ENCODE measurements at places on chromosomes 4 and X. TPM values are rescaled to one million over a fixed set of nuclear protein-coding genes. Genes with fewer than 3 reads are reported as not detected.

DNA sequence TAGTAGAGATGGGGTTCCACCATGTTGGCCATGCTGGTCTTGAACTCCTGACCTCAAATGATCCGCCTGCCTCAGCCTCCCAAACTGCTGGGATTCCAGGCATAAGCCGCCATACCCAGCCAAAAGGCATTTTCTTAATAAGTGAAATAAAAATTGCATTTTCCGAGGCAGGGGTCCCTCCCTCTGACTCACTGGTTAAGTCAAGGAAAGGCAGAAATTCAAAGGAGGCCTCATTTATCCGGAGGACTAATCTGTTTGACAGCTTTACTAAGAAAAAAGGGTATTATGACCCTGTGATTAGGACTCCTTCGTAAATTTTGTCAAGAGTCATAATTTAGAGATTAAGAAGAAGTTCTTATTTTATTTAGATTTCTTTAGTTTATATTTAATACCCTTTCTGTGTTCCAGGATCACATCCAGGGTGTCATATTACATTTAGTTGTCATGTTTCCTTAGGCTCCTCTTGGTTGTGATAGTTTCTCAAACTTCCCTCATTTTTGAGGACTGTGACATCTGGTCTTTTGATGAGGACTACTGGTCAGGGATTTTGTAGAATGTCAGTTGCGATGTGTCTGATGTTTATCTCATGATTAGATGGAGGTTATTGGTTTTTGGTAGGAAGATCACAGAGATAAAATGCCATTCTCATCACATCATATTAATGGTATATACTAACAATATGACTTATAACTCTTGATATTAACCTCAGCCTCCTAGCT is 753.7 kb upstream of the AMOT start:
- DNase-seq = no peak

Gene PPP2R2C
- 0.72 TPM for total RNA-seq

DNA sequence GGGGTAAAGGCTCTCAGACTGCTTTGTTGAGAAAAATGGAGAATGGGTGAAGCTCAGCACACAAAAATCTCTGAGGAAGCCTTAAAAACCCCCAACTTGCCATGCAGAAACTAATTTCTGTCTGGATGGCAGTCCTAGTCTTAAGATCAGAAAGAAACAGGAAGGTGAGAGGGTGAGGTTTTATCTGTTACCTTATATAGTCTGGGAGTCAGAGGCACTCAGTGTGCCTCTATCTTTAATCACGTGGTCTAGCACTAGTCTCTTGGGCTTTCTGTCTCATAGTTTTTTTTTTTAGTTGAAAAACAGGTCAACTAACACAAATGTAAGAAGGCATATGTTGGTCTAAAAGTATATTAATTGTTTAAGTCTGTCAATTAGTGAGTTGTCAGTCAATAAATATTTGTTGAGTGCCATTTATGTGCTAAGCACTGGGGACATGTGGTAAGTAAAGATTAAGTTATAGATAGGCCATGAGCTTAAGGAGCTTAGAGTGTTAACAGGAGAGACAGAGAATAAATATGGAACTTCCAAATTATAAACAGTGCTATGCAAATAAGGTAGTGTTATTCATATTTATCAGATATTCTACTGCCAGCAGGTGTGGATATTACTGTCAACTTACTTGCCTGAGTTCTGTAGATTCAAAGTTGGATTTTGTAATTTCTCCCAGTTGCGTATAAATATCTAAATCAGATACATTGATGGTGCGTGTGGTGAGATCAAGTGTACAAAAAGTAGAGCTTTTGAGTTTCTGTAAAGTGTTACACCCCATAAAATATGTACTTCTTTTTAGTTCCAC is 7.0 kb downstream of the CYBB start:
- DNase-seq = no peak

DNA sequence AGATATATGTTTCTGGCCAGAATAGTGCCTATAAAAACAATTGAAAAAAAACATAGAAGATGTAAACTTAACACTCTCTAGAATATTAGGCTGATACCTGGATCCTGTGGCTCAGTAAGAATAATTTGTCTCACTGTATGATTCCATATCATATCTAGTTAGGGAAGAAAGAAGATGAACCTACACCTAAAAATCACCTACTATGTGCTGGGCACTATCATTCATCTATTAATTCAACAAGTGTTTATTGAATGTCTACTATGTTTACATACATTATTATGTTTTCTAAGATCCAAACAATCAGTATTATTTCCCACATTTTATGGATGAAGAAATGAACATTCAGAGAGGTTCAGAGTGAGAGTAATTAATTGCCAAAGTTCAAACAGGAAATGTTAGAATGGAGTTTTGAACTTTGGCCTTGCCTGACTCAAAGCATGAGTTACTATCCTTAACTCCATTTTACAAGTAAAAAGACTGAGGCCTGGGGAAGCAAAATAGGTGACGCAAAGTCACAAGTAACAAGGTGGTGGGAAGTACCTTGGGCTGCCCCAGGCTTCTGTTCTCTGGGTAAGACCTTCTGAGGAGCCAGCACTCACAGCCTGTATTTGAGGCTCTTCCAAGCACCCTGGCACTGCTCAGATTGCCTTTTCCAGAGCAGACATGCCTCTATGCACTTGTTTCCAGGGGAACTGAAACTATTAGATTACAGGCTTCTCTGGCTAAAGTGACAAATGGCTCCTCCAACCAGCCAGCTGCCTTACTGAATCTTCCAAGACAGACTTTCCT is 111.1 kb upstream of the ACSL4 start:
- DNase-seq = no peak

Gene LANCL3
- 0.72 TPM for total RNA-seq

DNA sequence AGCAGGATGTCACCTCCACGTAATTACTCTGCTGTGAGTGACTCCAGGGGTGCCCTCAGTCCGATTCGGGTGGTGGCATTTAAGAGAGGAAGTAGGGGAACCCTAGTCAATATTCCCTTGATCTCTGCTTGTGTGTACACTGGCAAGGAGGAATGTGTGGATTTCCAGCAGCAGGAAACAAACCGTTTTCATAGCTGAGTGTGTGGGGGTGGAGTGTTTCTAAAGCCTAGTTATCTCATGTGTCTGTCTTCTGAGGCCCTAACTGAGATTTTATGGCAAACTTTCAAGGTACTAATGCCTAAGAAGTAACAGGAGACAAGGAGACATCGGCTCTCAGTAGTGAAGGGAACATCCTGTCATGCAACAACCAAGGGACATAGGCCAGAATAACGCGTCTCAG is 6.6 kb upstream of the CLDN24 start:
- no peak for DNase-seq

Gene PARM1
- total RNA-seq = 25.4 TPM

Gene ADAMTS3
- 30.4 TPM for total RNA-seq

- DNase-seq = no peak
Measured at GRCh38 chr4:17367201-17367600, 144.7 kb downstream of the QDPR start.

GRCh38 chr4:31187979-31188378 is 467.8 kb downstream of the PCDH7 start:
- DNase-seq = no peak

GRCh38 chr4:78244705-78245485 is 187.8 kb downstream of the FRAS1 start:
- no peak for DNase-seq

Gene ARHGEF38
- not detected for total RNA-seq

DNA sequence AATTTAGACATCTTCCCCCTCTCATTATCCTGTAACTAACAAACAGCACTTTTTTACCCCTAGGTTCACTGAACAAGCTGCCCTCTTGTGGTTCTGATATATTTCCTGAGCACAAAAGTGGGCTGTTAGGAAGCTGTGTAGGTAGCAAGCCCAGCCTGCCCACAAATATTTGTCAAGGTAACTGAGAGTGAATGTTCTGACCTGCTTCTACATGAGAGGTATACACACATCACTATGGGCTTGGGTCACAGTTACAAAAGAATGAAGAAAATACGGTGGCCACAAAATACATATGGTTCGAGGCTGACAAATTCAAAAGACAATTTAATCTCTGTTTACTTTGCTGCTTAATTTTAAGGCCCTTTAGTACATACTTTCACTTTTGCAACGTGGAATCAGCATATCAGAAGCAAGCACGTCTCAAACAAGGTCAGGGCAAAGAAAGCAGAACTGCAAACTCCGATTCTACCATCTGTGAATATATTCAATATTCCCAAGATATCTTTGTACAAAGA is 78.7 kb downstream of the RBM47 start:
- DNase-seq = no peak

DNA sequence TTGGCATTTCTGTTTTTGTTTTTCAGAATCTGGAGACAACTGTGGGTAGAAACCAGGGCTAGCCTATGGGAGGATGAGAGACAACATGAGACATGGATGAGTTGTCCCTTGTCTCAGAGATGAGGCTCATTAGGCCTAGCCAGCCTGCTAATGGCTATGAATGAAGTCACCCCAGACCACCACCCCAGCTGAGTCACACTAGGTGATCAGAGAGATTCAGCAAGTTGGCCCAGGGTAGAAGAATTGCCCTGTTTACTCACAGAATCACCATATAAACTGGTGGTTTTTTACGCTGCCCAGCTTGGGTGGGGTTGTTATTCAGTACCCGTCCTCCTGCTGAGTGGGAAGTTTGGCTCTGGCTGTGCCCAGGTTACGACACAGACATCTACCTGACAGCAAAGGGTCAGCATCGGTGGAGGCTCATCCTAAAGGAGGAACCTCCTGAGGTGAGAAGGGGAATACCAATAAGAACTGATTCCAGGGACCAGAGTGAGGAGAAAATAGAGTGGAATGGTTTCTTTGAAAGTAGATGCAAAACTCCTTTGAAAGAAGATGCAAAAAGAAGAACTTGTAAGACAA is 17.2 kb upstream of the ARSJ start:
- DNase-seq = no peak

DNA sequence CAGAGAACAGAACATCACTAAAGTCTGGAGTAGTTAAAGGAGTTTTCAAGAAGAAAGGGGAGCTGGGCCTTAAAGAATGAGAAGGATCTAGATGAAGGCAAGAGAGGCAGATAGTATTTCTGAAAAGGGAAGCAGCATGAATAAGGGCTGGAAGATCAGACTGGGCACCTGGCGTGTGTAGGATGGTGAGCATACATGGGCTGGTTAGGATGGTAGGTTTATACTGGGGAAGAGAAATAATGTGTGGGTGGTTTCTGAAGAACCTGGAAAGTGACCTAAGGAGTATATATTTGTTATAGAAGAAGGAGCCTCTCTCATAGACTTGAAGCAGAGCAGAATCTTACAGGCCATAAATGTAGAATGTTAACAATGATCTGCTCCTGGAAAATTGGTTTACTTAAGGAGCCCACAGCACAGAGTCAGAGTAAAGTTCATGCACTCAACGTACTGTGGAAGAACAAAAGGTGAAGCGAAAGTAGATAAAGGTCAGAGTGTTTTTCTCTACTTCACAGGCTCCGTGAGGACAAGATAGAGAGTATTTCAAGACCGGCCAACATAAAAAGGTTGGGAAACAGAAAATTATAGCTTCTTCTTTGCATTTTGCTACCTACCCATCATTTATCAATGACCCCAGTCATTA is 35.8 kb downstream of the MBNL3 start:
- DNase-seq = no peak

GRCh38 chr4:73308286-73308685 is 49.7 kb upstream of the ANKRD17 start:
- DNase-seq = no peak

GRCh38 chr4:155530857-155531256 is 135.8 kb upstream of the GUCY1A1 start:
- DNase-seq = no peak

- DNase-seq = no peak
Measured at GRCh38 chrX:106615041-106615440, 3.3 kb downstream of the RADX start.

Gene GPAT3
- 23.4 TPM for total RNA-seq

- DNase-seq = no peak
Measured at GRCh38 chr4:98546910-98547594, 111.4 kb downstream of the TSPAN5 start.

DNA sequence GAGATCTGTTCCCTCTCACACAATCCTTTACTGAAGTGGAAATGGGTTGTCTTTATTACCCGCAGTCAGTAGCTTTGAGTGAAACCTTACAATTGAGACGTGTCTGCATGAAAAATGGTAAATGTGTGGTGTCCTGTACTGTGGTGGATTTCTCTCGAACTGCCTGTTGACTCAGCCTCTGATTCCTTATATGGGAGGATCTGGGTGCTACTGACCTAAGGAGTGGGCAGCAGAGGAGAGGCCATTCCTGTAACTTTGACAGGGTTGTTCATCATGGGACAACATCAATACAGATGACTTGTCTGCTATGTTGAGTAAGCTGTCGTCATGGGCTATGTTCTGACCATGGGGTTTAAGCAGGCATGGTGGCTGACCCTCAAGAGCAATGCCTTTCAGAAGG is 159.6 kb upstream of the WDR1 start:
- no peak for DNase-seq

DNA sequence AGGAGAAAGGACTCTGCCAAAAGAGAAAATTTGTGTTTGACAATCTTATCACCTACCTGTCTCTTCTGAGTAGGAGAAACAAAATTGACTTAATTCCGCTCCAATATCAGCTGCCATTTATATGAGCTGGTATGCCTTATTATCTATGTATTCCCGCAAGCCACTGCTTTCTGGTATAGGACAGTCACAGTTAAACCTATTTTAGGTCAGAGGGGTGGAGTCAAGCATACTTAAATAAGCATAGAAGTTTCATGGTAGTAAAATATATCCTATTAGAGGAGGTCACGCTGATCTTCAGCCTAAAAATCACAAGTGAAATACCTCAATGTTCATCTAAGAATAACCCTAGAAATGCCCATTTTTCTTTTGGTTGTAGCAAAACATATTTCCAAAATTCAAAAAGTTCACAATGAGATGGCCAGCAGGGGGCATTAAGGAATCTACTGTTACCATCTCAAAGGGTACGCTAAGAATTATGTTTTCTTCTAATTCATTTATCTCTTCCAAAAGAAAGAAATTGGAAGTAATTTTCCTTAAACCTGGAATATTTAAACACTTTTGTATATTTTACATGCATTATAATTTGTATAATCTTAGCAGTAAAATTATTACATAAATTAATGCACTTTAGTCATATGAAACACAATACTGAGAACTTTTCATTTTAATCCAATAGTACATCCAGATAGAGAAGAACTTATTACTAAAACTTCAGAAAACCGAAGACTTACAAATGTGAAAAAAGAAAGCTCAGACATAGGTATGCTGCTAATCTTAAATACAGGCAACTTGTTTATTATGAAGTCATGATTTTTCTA is 10.5 kb downstream of the PPAT start:
- no peak for DNase-seq

Gene ABLIM2
- 34.2 TPM for total RNA-seq

All from omental fat pad (tissue), 4 donors.